Progenitor cell of endocrine pancreas (in vitro differentiated cells): ENCODE measurements at places on chromosomes 2 and 18. TPM values are rescaled to one million over a fixed set of nuclear protein-coding genes. Genes with fewer than 3 reads are reported as not detected.

DNA sequence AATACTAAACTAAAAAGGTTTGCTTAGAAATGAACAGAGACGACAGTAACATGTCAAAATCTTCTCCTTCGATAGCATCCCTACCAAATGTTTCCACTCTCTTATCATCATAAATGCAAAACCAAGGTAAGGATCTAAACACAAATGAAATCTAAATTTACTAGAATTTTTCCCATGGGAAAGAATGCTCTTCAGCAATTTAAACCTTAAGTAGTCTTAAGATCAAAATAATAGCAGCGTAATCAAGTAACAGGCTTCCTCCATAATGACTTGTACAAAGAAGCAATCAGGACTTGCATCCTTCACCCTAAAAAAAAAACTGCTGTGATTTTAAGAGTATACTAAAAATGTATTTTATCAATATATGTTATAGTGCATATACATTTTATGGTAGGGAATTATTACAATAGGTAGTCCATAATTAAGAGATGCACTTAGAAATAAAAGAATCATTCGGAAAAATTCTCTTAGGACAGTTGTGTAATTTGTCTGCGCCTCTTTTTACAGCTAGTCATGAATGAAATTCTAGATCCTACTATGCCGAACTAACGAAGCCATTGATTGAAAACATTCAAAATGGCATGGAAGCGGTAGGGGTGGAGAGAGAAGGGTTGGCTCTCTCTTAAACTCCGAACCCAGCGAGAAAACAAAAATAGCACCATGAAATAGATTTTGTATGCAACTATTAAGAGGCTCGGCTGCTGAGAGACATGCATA is 1.3 kb downstream of the PGAP1 start:
- H3K27ac ChIP-seq: peak overlapping the region; percentile 99
- no peaks in the 10 kb centered on the region for H3K36me3 ChIP-seq
- no peak for DNase-seq
- peak overlapping the region; percentile 93 for H3K4me3 ChIP-seq
- H3K4me1 ChIP-seq: peaks cover 26% of the 10 kb centered on the region

DNA sequence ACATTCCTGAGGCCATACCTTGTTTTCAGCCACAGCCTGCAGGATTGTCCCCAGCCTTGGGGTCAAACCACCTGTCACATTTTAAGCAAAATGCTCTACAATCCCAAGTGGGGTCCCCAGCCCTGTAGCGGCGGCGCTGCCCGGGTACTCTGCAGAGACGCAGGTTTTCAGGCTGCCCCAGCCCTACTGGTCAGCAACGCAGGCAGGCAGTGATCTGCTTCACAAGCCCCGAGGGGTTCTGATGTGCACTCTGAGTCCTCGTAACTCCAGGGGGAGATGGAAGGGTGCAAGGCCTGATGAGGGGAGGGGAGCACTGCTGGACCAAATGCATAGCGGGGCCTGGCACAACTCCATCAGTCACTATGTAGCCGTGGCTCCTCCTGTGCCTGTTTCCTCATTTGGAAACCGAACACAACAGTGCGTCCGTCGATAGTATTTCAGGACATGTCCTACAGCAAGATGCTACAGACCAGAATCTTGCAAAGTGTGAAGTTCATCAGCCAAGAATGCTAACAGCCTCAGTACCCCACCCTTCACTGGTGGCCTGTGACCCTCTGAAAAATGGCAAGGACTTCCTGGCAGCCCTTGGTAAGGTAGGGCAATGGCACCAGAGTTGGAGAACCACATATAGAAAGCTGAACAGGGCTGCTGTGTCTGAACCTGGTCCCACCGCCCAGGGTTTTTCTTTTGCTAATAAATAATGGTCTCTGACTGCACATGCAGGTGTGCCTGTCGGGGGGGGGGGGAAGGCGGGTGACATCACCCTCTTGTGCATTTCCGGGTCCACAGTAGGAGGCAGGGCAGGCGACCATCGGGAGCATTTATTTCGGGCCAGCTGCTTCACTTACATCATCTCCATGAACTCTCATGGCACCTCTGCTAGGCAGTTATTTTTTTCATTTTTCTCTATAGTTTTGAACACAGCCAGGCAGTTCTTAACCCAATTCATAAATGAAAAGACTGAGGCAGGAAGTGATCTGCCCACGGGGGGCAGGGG is 50.6 kb upstream of the TFCP2L1 start:
- peak overlapping the region; percentile 24 for H3K4me3 ChIP-seq
- H3K27ac ChIP-seq: peak overlapping the region; percentile 82
- peaks cover 3% of the 10 kb centered on the region for H3K27me3 ChIP-seq

DNA sequence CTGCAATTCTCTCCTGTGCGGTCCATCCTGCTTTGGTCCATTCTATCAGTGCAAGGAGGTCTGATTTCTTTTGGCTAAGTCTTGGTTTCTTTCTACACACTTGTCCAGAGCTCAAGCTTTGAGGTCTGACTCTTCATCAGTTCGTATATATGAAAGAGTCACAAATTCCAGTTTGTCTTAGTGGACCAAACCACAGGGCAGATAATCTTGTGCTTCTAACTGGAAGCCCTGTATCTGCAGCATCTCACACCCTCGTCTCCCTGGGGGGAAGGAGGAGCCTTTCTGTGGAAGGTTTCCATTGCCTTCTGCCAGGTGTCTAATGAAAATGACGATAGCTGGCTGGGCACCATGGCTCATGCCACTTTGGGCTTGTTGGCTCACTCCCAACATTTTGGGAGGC is 148.5 kb downstream of the SPP2 start:
- peaks cover 7% of the 10 kb centered on the region for H3K4me1 ChIP-seq
- no peak overlapping the region for H3K27ac ChIP-seq
- no peaks in the 10 kb centered on the region for H3K36me3 ChIP-seq
- no peak overlapping the region for H3K4me3 ChIP-seq
- no peak for DNase-seq

- DNase-seq: peak; percentile 15
- H3K4me3 ChIP-seq: peak overlapping the region; percentile 91
- H3K36me3 ChIP-seq: no peaks in the 10 kb centered on the region
- no peak overlapping the region for H3K27ac ChIP-seq
Observed at GRCh38 chr2:199458806-199459285, 1.1 kb upstream of the SATB2 start.

DNA sequence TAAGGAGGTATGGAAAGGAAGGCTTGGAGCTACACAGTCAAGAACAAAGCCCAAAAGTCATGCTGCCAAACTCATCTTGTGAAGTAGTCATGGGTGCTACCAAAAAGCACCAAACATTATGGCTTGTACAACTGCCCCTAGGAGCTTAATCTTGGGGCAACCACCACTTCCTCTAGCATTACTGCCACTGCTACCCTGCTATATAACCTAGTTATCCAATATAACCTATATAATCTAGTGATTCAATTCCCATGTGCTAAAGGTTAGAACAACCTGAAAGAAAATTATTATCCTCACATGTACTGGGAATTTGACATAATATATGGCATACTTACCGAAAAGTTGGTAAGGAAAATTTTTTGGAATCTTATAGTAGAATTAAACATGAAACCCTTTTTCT is 102.6 kb upstream of the RBBP8 start:
- DNase-seq: no peak
- H3K27me3 ChIP-seq: no peaks in the 10 kb centered on the region
- H3K36me3 ChIP-seq: no peaks in the 10 kb centered on the region
- H3K4me1 ChIP-seq: no peaks in the 10 kb centered on the region
- H3K4me3 ChIP-seq: no peak overlapping the region

- no peaks in the 10 kb centered on the region for H3K4me1 ChIP-seq
- no peaks in the 10 kb centered on the region for H3K36me3 ChIP-seq
- no peak overlapping the region for H3K27ac ChIP-seq
- no peaks in the 10 kb centered on the region for H3K27me3 ChIP-seq
- H3K4me3 ChIP-seq: no peak overlapping the region
Observed at GRCh38 chr2:31401580-31401979, 13.0 kb downstream of the XDH start.

- no peaks in the 10 kb centered on the region for H3K27me3 ChIP-seq
- DNase-seq: no peak
- no peak overlapping the region for H3K27ac ChIP-seq
- no peak overlapping the region for H3K4me3 ChIP-seq
- H3K4me1 ChIP-seq: no peaks in the 10 kb centered on the region
Observed at GRCh38 chr2:65896446-65896845, 464.0 kb upstream of the SPRED2 start.

- no peaks in the 10 kb centered on the region for H3K27me3 ChIP-seq
- peak; percentile 41 for DNase-seq
- H3K4me3 ChIP-seq: peak overlapping the region; percentile 41
- H3K27ac ChIP-seq: peak overlapping the region; percentile 97
Observed at GRCh38 chr2:213451542-213452239, 167.4 kb downstream of the SPAG16 start.

- H3K27me3 ChIP-seq: peaks cover 3% of the 10 kb centered on the region
- no peak for DNase-seq
- no peaks in the 10 kb centered on the region for H3K36me3 ChIP-seq
- no peak overlapping the region for H3K27ac ChIP-seq
- no peak overlapping the region for H3K4me3 ChIP-seq
Observed at GRCh38 chr2:54931473-54931872, 118.8 kb downstream of the RTN4 start.

GRCh38 chr2:128276878-128277675 is 41.6 kb downstream of the HS6ST1 start:
- H3K27me3 ChIP-seq: no peaks in the 10 kb centered on the region
- no peak for DNase-seq
- H3K4me3 ChIP-seq: no peak overlapping the region
- peaks cover 2% of the 10 kb centered on the region for H3K4me1 ChIP-seq

GRCh38 chr18:63905361-63905760 is 2.4 kb upstream of the SERPINB10 start:
- no peaks in the 10 kb centered on the region for H3K36me3 ChIP-seq
- DNase-seq: no peak
- H3K4me3 ChIP-seq: no peak overlapping the region
- no peaks in the 10 kb centered on the region for H3K4me1 ChIP-seq
- peaks cover 7% of the 10 kb centered on the region for H3K27me3 ChIP-seq

DNA sequence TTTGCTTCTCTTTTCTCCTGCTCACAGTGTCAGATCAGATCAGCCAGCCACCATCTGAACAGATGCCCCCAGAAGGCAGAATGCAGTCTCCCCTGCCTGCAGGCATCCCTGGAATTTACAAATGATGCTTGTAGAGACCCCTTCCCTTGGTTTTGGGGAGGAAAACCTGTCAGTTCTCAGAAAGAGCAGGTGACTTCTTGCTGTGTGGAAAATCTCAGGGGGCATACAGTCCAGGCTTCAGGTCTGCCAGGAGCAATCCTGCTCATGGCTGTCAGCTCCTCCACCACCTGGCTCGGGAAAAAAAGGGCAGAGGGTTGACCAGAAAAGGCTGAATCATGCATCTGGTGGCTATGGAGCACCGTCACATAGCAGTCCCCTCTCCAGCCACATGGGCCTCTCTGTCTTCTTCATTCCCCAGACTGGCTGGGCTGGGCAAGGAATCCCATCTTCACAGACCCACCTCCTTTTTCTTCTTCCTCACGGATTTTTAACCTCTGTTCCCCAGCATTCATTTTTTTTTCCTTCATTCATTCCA is 107.0 kb downstream of the KCNF1 start:
- no peak overlapping the region for H3K4me3 ChIP-seq
- peaks cover 2% of the 10 kb centered on the region for H3K4me1 ChIP-seq
- H3K36me3 ChIP-seq: no peaks in the 10 kb centered on the region
- DNase-seq: no peak
- H3K27ac ChIP-seq: no peak overlapping the region

GRCh38 chr18:63054901-63055584 is 264.5 kb downstream of the BCL2 start:
- no peak overlapping the region for H3K27ac ChIP-seq
- DNase-seq: no peak
- H3K4me1 ChIP-seq: peaks cover 3% of the 10 kb centered on the region
- H3K36me3 ChIP-seq: no peaks in the 10 kb centered on the region
- no peak overlapping the region for H3K4me3 ChIP-seq
- H3K27me3 ChIP-seq: peaks cover 2% of the 10 kb centered on the region

- H3K36me3 ChIP-seq: no peaks in the 10 kb centered on the region
- H3K27ac ChIP-seq: no peak overlapping the region
- H3K27me3 ChIP-seq: peaks cover 18% of the 10 kb centered on the region
- DNase-seq: no peak
- no peak overlapping the region for H3K4me3 ChIP-seq
Observed at GRCh38 chr2:71799013-71799575, 345.7 kb downstream of the DYSF start.

DNA sequence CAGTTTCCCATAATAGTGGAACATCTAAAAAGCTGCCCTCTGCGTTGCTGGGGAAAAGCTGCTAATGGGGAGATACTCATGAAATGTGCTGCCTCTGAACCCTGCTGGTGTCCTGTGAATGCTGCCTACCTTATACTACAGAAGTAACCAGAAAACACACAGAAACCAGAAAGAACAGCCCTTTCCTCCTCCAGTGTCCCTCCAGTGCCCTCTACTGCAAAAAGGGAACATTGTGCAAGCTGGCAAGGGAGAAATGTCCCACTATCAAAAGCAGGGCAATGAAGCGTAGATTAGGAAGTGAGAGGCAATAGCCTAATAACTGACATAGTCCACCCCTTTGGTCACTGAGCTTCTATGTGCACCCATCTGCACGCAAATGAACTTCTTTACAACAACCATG is 162.7 kb upstream of the ETAA1 start:
- no peak for DNase-seq
- H3K27ac ChIP-seq: no peak overlapping the region
- H3K36me3 ChIP-seq: peaks cover 2% of the 10 kb centered on the region
- no peaks in the 10 kb centered on the region for H3K27me3 ChIP-seq

IL1R2 gene
- total RNA-seq: not detected in 2 replicates

KIF5C gene
- total RNA-seq: 26.8 and 27.3 TPM in 2 replicates

TUBB6 gene
- total RNA-seq: 7.2 and 10.7 TPM in 2 replicates

KCNG2 gene
- total RNA-seq: not detected in 2 replicates

SOX11 gene
- 146 and 154 TPM in 2 replicates for total RNA-seq

CXCR1 gene
- total RNA-seq: not detected in 2 replicates
